Heart right ventricle (tissue), 16 donors: ENCODE measurements at places on chromosomes 1 and 21. TPM values are rescaled to one million over a fixed set of nuclear protein-coding genes. Genes with fewer than 3 reads are reported as not detected.

DNA sequence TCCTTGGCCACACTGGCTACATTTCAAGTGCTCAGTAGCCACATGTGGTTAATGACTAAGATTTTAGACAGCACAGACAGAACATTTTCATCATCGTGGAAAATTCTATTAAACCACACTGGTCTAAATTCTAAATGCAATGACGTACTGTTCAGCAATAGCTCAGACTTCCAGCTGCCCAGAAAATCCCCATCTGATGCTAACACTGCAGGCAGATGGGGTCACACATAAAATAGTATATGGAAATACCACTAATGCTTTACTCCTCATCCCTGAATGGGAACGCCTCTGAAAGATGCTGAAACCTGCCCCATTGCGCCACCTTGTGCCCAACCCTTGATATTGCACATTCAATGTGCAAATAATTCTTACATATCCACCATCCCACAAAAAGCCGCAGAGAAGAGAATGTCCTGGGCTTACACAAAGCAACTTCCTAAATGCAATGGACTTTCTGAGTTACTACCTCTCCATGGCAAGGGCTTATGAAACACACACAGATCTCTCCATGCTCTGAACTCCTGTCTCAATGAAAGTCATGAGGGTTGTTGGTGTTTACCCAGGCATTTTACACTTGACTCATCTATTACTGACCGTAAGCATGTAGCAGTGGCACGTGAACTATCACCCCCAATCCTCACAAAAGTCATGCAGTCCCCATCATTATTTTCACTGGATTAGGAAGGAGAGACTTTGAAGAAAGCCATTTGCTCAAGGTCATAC lies 20.3 kb upstream of the SLC5A9 start:
- peak; percentile 57 for DNase-seq

DNA sequence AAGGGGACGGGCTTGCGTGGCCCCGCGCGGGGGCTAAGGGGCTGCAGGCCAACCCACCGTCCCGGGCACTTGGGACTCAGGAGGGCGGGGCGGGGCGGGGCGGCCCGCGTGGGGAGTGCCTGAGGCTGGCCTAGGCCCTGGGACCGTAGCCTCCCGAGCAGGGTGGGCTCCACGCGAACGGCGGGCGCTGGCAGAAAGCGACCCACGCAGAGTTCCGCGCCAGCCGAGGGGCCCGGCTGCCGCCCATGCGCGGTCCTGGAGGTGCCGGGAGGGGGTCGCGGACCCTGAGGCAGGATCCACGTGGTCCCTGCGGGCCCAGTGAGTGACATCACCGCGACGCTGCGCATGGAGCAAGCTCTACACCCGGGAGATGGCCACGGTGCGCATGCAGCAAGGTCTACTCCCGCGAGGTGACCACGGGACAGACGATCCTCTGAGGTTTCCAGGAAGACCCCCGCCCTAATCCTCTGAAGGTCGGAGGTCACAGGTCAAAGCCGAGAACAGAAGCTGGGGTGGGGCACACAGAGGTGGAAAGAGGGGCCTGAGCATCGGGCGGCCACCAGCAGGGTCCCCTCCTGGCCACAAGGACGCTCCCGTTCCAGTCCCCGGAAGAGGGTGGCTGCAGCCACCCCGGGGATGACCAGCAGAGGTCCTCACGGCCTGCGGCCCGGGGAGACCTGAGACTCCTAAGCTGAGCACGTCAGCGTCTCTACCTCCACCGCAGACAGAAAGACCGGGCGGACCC lies 13.5 kb upstream of the SLC19A1 start:
- DNase-seq = no peak

Gene CBS
- 8.2 TPM for total RNA-seq

DNA sequence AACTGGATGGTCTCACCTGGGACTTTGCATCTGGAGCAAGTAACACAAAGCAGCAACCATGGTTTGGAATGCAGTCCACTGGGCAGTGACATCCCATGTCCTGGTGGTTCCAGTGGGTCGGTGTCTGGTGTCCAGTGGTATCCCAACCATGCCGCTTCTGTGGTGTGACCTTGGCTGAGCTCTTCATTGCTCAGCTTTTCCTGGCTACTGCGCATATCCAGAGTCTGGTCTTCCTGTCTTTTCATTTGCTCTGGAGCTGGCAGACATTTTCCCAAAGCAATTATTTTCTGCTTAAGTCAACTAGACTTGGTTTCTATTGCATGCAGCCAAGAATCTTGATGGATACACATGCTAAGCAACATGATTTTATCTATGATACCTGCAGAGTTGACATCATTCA lies 28.4 kb upstream of the CD2 start:
- no peak for DNase-seq

GRCh38 chr1:46204406-46204742 lies 1.2 kb downstream of the LURAP1 start:
- DNase-seq = no peak

GRCh38 chr1:70142075-70142474 lies 63.3 kb downstream of the LRRC40 start:
- no peak for DNase-seq

GRCh38 chr1:161068306-161069234 lies 1.1 kb downstream of the ARHGAP30 start:
- peak; percentile 60 for DNase-seq

DNA sequence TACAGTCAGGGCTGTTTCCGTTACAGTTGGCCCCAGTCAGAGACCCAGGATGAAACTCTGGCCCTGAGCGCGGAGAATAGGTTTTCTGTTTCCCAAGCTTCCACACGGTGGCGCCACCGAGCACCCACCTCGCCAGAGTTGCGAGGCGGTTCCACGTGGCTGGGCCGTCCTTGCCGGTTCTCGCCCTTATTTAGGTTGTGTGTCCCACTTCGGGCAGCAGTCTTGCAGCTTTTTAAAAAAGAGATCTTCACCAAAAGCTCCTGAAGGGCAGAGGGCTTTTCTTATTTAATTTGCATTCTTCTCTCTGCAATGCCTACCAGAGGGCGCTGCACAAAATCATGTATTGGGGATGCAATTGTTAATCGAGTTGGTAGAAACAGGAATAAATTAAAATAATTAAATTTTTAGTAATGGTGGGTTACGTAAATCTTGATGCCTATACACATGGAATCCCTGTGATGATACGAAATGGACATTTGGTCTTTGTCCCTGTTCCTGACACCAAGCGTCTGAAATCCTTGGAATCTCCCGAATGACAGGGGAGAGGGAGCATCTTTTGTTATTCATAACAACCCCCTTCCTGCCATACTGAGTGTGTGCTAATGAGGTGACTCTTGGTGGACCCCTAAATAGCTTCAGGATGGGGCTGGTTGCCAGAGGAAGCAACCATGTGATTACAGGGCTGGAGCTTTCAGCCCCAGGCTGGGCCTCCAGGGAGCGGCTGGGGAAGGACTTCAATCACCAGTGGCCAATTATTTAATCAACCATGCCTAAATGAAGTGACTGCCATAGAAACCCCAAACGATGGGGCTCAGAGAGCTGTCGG lies 5.6 kb upstream of the S100A7 start:
- peak; percentile 22 for DNase-seq
